ENCODE measurements at places on chromosomes 7 and 10.
A peak's percentile ranks its signal among the peaks of the same experiment; 100 is the strongest.

DNA sequence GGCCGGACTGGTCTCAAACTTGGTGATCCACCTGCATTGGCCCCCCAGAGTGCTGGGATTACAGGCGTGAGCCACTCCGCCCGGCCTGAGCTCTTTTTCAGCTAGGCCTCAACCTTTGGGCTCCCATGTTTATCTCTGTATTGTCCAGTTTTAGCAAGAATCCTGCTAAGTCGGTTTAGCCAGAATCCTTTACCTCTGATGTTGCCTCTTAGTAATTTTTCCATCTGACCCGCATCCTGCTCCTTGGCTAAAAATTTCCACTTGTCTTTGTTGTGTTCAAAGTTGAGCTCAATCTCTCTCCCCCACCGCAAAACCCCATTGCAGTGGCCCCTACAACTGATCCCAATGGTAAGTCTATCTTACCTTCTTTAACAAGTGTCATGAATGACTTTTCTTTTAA, 20.7 kb upstream of the ST7 start:
- DNase-seq, result no peak

- DNase-seq, result peak; percentile 27
These were observed 8.8 kb downstream of the AKAP9 start for GRCh38 chr7:91949221-91950009.

DNA sequence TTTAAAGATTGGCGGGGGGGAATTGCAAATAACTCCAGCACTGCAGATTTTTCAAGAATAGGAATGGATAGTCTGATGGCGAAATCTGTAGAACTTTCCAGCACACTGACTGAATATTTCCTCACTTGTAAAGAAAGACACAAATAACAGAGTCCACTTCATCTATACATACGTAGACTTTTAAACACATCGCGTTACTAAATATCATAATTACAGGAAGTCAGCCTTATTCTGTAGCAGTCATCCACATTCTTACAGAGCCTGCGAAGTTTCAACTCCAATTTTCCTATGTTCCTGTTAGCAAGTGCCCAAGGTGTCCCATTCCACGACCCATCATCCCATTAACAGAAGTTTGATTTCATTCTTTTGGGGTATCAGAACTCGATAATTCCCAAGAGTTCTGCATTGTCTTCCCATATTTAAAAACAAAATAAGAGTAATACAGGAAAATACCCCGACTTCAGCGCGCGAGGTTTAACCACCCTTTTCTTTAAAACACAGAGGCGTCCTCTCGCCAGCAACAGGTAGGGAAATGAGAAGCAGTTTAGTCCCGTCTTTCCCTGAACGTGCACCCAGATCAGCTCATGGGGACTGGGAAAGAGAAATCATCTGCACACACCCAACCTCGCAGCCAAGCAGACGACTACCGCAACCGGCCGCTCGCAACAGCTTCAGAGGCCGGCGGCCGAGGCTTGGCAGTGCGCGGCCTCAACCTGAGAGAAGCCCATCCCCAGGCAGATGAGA, 880 bp downstream of the HERC4 start:
- peak; percentile 51 for DNase-seq

GRCh38 chr7:98728555-98728954, 111.5 kb downstream of the NPTX2 start:
- no peak for DNase-seq

DNA sequence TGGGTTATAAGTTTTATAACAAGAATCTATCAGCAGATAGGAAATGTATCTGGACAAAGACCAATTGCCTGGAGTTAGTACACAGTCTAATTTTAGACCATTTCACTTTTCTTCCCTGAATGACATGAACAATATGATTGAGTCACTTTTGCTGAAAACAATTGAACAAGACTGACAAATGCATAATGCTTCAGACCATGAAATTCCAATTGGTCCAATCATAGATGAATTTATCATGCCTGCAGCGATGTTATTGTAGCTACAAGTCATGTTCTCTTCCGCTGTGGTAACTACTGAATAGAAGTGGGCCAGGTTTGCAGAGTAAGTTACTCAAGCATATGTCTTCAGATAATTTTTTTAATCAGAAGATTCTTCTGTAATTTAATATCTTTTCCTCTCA, 73.4 kb downstream of the VSTM2A start:
- DNase-seq, result no peak

DNA sequence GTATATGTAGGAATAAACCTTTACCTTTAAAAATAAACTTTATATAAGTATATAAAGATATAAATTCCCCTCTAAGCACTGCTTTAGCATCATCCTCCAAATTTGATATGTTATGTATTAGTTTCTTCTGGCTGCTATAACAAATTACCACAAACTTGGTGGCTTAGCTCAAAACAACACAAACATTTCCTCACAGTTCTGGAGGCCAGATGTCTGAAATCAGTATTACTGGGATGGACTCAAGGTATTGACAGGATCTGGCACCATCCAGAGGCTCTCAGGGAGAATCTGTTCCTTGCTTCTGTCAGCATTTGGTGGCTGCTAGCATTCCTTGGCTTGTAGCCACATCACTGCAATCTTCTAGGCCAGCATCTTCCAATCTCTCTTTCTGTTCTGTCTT, 6.7 kb upstream of the SCRN1 start:
- no peak for DNase-seq

GRCh38 chr7:22629056-22629455, 97.9 kb upstream of the IL6 start:
- no peak for DNase-seq

GRCh38 chr7:90723866-90724265, 127.7 kb downstream of the CDK14 start:
- peak; percentile 58 for DNase-seq

DNA sequence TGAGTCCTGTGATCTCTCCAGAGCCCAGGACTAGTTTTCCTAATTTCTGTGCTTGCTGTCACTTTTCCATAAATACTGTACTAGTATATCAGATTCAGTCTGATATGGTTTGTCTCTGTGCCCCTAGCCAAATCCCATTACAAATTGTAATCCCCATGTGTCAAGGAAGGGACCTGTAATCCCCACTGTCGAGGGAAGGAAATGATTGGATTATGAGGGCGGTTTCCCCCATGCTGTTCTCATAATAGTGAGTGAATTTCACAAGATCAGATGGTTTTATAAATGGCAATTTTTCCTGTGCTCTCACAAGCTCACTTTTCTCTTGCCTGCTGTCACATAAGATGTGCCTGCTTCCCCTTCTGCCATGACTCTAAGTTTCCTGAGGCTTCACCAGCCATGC, 54.8 kb upstream of the IFRD1 start:
- DNase-seq, result no peak

DNA sequence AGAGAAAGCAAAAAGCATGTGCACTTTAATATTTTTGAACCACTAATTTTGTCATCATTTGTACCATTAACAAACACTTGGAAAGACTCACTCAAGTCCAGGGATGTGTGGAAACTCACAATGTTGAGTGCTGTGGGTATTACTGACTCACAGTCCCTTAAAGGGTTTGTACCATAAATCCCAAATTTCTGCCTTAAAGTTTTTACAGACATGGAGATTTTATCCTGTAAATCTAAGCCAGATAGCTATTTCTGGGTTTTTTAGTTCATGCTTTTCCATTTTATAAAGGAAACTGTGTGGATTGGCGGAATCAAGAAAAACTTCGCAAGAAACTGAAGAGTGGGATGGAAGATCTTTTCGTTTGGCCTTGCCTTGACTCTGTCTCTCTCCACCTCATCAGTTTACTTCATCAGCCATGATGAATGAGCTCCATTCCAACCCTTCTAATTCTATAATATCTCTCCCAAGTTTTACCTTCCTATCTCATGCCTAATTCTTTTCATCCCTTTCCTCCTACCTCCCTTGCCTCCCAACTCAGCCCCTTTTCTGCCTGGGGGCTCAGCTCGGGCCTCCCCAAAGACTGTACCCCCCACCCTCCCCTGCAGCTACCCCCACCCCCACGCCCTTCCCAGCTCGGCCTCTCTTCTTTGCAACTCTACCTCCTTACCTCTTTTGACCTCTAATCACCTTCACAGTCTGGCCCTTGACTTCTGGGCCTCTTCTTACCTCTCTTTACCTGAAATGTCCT, 218.5 kb upstream of the MKLN1 start:
- peak; percentile 49 for DNase-seq

DNA sequence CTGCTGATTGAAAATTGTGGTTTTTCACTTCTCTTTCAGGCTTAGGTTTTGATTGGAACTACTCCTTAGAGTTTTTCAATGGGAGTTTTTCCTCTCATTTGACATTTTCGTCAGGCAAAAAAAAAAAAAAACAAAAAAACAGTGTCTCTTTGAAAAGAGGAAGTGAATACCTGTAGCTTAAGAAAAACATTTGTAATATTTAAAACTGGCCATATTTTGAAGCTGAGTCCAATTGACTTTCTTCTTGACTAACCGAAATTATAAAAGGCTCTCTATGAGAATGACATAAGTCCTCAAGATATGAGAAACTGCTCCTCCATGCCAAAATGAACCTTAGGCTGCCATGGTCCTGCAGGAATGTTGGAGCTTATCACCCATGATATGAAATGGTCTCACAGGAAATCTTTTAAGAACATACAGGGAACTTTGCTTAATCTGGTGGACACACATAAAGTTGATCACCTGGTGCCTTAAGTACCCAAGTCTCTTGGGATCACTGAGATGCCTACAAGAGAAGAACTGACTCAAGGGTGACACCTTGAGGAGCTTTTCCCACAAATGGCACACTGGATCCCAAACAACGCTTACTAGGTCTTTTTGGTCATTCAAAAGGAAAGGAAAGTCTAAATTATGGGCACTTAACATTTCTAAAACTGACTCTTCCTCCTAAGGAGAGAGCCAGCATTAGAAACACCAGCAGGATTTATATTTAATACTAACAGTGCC, 263.4 kb downstream of the CDC14C start:
- DNase-seq, result peak; percentile 33

- no peak for DNase-seq
These were observed 4.1 kb downstream of the BLNK start for GRCh38 chr10:96267234-96267705.

GRCh38 chr10:102775935-102776669, 32.4 kb downstream of the WBP1L start:
- no peak for DNase-seq

GRCh38 chr7:148849393-148850098, 34.5 kb downstream of the EZH2 start:
- DNase-seq, result no peak

DNA sequence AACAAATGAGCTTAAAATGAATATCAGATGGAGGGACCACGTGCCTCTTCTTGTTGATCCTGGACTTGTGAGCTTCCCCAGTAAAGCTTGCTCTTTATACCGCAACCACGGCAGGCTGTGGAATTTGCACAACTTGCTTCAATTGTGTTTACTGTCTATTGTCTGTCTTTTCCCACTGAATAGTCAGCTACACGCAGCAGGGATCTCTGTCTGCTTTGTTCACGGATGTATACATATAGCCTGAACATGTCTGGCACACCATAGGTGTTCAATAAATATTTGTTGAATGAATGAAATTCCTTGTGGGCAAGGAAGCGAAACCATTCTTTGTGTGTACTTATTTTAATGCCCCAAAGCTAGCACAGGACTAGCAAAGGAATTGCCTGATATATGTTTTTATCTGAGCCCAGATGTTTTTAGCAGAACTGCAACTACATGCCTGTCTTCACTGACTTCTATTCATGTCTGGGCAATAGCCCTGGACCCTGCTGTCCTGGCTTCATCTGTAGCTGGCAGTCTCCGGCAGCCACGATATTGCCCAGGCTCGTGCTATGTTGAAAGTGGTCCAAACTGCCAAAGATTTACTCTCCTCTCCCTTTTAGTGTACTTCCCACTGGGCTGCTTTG, 29.9 kb upstream of the IFRD1 start:
- no peak for DNase-seq

DNA sequence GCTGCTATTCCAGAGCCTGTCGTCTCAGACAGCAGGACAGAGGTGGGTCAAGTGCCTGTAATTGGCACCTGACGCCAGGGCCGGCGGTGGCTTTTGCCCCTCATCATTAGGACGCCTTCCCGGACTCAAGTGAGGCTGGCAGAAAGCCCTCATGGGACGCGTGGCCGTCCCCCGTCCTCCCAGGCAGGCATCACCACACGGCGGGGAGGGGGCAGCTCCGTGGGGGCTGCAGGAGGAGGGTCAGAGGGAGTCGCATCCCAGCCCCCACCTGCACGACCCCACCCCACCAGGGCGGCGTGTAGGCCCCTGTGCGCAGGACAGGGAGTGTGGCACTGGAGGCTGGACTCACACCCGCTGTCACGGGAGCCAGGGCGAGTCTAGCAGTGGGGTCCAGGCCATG, 16.3 kb downstream of the CFAP46 start:
- no peak for DNase-seq

- no peak for DNase-seq
These were observed 37.5 kb downstream of the CASD1 start for GRCh38 chr7:94547126-94547525.

DNA sequence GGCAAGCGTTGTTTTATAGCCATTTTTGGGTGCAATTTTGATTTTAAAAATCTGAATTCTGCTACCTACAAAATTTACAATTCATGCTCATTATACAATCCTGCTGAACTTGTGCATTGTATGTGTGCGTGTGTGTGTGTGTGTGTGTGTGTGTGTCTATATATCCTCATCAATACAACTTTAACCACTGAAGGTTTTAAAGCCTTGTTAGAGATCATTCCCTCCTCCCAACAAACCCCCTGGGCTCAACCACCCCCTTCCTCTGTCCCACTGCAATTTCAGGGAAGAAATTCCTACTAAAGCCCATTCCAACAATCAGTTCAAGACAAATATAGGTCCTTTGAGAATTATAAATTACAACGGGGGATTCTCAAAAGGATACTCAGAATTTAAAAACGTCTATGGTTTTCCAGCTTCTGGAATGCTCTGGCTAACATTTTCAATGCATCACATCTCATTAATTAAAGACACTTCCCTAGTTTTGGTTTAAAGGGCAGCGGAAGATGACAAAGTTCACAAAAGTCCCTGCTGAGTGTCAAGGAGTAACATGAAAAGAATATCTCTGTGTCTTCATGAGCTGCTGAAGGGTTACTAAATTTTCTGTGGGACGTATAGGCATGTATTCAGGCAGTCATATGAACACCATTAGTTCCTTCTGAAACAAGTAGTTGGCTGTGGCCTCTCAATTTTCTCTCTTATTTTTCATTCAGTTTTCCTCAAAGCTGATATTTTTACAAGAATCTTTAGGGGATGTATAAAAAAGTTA, 889 bp upstream of the SEMA3A start:
- DNase-seq, result peak; percentile 16

DNA sequence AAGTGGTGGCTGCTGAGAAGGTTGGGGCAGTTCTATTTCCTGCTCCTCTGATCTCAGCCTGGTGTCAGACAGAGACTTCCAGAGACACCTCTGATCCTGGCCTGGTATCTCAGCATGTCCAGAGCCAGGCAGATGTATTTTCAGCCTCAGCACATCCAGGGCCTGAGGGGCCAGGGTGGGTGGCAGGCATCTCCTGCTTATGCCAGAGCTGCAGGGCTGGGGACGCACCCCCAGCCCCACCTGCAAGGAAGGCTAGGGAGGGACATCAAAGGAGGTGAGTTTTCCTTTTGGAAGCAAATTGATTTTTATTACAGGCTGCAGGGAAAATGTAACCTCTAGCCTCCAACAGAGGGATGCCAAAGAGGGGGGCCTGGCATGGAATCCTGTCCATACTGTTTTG, 36.7 kb downstream of the CFAP46 start:
- DNase-seq, result no peak

All from NAMALWA (cell line).